ENCODE measurements at places on chromosomes 11 and 22.

- DNase-seq: no peak
Measured at GRCh38 chr11:9777525-9777924, 113.6 kb downstream of the SWAP70 start.

DNA sequence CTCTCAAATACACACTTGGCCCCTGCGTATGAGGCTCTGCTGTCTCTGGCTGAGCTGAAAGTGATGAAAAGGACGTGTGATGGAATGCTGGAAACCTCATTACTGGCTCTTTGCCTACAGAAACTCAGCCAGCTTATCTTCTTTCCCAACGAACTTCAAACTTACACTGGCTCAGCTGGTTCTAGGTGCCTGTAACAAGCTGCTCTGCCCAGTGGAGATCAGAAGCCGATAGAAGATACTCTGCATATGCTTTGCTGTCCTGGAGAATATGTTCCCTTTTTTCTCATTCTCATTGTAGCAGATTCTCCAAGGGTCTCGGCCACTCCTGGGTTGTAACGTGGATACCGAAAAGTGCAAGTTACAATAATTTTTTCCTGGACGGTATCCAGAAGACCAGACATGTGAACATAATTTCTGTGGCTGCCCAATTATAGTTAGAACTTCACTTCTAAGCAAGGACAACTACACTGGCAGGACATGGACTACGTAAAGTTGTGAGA, 405.3 kb upstream of the CCDC90B start:
- DNase-seq: no peak

- no peak for DNase-seq
Measured at GRCh38 chr11:46540807-46541206, 53.0 kb downstream of the AMBRA1 start.

GRCh38 chr22:44025171-44026065, 1.3 kb downstream of the PARVB start:
- DNase-seq: no peak

GRCh38 chr22:23083315-23084021, 13.1 kb downstream of the GNAZ start:
- no peak for DNase-seq

- no peak for DNase-seq
Measured at GRCh38 chr11:100674212-100674611, 12.9 kb upstream of the ARHGAP42 start.

- no peak for DNase-seq
Measured at GRCh38 chr11:94938095-94939055, 35.0 kb downstream of the CWC15 start.

- DNase-seq: no peak
Measured at GRCh38 chr11:33437529-33437928, 180.3 kb downstream of the HIPK3 start.

- DNase-seq: no peak
Measured at GRCh38 chr11:12008790-12009616, 577 bp upstream of the DKK3 start.

- DNase-seq: no peak
Measured at GRCh38 chr11:69213316-69213715, 57.6 kb downstream of the SMIM38 start.

- DNase-seq: no peak
Measured at GRCh38 chr11:64659417-64660144, 63.4 kb downstream of the NRXN2 start.

GRCh38 chr11:44177905-44178304, 82.4 kb downstream of the EXT2 start:
- no peak for DNase-seq

DNA sequence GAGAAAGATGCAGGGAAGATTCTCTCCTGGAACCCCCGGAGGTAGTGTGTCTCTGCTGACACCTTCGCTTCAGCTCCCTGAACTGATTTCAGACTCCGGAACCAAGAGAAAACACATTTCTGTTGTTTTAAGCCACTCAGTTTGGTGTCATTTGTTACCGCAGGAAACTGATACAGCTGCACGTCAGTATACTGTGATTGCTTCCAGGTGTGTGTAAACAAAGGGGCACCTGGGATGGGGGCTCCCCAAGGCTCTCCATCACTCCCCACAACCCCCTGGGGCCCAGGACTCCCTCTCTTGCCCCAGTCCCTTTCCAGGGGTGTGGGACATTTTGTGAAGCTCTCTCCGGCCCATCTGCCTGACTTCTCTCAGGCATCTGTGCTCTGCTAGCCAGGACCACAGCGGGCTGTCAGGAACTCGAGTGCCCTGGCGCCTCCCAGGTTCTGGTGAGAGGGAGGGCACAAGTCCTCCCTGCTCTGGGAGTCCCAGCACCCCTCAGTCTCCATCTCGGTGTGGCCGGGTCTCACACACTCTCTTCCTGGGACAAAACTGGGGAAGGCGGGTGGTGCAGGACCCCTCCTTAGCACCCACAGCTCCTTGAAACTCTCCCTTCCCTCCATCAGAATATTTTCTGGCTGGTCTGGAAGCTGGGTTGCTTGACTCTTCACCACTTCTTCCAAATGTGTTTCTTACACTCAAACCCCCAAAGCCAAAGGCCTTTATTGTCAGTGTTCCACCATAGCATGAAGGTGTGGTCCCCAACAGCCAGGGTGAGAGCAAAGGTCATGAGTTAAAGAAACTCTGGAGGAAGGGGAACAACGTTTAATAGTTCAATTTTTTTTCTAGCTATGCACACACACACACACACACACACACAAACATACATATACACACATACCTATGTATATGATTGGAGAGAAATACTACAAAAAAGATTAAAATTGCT, 35.0 kb upstream of the TSKU start:
- no peak for DNase-seq

- no peak for DNase-seq
Measured at GRCh38 chr11:109970516-109971183, 122.5 kb upstream of the ZC3H12C start.

- DNase-seq: no peak
Measured at GRCh38 chr11:80077113-80077512, 636.3 kb upstream of the TENM4 start.

DNA sequence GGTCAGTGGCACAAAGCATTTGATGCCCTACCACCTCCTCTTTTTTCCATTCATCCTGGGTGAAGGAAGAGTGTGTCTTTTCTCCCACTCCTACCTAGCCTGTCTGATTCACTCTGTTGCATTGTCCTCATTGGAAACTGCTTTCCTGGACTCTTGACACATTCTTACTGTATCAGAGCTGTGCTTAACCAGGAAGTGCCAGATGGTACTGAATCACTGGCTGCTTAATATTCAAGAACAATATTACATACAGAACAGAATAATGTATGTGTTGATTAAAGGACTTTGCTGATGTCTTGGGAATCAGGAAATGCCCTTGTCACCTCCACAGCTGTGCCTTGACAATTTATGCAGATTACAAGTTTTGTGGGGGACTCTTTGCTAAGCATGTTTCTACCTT, 44.4 kb downstream of the SVIP start:
- no peak for DNase-seq

DNA sequence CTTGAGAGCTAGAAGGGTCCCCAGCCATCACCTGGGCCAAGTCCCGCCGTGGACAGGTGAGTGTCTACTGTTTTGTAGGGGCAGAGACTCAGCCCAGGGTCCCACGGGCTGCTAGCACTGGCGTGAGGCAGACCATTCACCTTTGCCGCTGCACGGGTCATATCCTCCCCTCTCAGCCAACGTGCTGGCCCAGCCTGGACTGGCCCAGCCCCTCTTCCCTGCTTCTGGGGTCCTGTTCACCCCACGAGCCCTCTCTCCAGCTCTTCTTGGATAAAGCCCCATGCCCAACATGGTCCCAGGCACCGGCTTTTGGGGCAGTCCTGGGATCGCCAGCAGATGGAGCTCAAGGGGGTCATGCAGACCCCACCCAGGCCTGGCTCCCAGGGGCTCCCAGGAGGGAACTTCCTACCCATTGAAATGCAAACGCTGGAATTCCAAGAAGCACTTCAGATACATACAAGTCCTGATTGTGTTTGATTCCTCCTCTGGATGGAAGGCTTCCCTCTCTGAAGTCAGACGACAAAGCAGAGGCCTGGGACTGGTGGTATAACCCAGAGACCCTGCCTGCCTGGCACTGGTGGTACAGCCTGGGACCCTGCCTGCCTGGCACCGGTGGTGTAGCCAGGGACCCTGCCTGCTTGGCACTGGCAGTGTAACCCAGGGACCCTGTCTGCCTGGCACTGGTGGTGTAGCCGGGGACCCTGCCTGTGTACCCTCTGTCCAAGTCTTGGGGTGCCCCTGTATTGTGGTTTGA, 8.9 kb upstream of the SEPTIN5 start:
- no peak for DNase-seq

DNA sequence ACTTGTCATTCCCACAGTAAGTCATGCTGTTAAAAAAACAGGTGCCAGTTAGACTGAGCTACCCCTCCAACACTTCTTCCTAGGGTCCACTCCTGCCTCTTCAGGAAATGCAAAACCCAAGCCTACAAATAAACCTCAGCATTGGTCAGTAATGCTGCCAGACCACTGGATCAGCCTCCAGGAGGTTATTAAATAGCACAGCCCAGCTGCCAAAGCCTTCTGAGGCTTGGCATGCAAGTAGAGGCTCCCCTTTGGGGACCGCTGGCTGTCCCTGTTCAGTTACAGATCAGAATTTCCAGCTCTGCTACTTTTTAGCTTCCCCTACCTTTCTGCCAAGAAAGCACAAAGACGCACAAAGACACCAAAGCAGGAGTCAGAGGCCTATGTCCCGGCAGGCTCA, 33.3 kb downstream of the ABTB2 start:
- no peak for DNase-seq

DNA sequence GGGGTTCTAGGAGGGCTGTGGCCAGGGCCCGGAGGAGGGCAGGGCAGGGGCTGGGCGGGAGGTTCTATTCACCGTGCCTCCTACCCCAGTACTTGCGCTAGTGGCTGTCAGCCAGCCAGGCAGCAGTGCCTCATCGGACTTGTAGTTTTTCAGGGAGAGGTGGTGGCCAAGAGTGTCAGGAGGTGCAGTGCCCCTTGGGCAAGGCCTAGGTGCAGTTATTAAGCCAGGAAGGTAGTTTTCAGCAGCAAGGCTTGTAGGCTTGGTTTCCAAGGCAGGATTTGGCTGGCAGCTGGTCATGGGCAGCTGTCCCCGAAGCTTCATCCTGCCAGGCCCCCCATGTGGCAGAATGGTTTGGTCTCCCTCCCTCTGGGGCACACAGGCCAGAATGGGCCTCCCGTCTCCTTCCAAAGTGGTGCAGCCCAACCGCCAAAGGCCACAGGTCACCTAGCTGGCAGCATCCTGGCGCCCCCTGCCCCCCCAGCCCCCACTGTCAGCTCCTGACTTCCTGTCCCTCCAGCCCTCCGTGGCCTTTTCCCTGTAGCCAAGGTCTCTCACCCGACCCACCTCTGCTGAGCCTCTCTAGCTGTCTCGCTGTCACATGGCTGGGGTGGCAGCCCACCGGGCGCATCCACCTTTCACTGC, 8.5 kb downstream of the CCDC88B start:
- DNase-seq: no peak

GRCh38 chr11:8685820-8686219, 3.2 kb downstream of the RPL27A start:
- no peak for DNase-seq

DNA sequence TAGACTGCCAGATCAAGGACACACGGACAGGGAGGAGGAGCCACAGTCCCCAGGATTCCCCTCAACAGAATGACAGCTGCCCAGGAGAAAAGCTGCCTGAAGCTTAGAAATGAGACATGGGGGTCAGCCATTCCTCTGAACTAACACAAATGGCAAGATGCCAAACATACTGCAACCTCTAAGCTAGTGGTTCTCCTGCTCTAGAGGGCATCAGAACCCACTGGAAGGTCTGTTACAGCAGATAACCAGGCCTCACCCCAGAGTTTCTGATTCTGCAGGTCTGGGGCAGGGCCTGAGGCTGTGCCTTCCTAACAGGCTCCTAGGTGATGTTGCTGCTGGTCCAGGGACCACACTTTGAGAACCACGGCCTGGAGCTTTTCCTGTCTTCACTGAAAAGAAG, 28.6 kb upstream of the BID start:
- DNase-seq: no peak

GRCh38 chr11:66962247-66962646, 4.1 kb upstream of the PC start:
- no peak for DNase-seq

- no peak for DNase-seq
Measured at GRCh38 chr22:30198152-30198825, 48.3 kb downstream of the LIF start.

- no peak for DNase-seq
Measured at GRCh38 chr11:131025020-131025419, 108.7 kb upstream of the SNX19 start.

DNA sequence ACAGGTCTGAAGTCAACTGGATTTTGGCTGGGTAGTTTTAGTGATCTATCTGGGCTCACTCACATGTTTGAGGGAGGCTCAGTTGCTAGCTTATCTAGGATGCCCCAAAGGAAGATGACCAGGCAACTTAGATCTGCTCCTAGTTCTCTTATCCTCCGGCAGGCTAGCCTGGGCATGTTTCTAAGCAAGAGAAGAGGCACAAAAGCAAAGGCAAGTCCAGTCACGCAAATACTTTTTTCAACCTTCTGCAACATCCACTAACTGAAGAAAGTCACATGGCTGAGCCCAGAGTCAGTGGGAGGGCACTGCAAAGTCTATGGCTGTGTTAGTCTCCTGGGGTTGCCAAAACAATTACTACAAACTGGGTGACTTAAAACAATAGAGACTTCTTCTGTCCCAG, 32.9 kb upstream of the FSHB start:
- DNase-seq: no peak

- DNase-seq: no peak
Measured at GRCh38 chr11:1206391-1207271, 16.2 kb upstream of the MUC5B start.

GRCh38 chr11:100740440-100740839, 53.4 kb downstream of the ARHGAP42 start:
- no peak for DNase-seq

DNA sequence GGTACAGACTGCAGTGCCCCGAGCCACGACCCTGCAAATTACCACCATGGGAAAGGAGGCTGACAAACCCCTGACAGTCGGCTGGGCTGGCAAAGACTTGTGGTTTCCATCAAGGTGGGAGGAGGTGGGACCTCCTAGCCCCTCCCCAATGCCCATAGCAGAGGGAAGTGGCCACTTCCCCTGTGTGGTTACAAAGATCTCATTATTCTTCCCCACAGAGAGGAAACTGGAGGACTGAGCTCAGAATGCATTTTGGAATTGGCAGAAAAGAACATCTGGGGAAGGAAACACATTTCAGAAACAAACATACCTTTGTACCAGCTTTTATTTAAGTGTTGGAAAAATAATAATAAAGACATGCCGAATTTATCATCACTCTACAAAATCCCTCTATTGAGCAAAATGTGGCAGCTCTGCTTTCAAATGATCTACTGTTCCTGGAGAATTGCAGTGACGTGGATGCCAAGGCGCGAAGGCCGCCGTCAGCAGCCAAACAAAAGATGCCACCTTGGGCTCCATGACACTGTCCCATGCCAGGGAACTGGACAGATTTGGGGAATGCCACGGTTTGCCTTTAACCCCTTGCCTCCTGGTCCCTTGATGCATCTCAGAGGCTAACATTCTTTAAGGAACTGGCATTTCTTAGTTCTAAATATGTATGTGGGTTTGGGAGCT, 169.6 kb downstream of the CRYBB2 start:
- no peak for DNase-seq

GRCh38 chr11:37671321-37671720, 1073.3 kb upstream of the RAG2 start:
- DNase-seq: no peak
